ENCODE measurements at places on chromosomes 12 and 14.

GRCh38 chr14:55749201-55749812 is 169.3 kb downstream of the KTN1 start:
- DNase-seq: no peak

DNA sequence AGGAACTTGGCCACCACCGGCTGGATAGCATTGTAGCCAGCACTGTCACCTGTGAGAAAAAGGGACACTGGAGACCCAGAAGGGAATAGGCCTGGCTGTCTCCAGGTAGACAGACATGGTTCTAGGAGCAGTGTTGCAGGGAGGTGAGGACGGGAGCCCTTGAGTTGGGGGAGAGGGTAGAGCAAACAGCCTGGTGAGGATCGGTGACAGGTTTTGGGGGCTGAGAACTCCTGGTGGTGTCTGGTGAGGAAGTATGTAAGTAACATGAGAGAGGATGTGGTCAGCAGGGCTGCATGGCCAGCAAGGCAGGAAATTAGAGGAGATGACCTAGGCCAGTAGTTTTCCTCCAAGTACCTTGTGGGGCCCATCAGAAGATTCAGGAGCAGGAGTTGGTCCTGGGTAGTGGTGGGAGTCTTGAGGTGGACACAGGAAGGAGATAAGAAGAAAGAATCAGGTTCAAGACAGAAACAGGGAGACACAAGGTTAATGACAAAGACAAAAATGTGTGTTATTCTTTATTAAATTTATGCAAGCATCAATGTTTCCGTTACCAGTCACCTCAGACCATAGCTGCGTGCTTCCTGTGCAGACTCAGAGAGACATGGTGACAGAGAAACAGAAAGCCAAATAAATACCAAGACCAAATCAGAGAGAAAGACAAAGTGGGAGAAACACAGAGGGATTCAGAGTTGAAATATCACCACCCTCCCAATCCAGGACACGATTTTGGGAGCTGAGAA is at the start of gene ARHGAP9:
Gene ARHGAP9 (minus strand): TSS at position 491 of the 740 bp plus-strand sequence. CDS start 460 bp downstream, at position 31.
- DNase-seq: no peak

DNA sequence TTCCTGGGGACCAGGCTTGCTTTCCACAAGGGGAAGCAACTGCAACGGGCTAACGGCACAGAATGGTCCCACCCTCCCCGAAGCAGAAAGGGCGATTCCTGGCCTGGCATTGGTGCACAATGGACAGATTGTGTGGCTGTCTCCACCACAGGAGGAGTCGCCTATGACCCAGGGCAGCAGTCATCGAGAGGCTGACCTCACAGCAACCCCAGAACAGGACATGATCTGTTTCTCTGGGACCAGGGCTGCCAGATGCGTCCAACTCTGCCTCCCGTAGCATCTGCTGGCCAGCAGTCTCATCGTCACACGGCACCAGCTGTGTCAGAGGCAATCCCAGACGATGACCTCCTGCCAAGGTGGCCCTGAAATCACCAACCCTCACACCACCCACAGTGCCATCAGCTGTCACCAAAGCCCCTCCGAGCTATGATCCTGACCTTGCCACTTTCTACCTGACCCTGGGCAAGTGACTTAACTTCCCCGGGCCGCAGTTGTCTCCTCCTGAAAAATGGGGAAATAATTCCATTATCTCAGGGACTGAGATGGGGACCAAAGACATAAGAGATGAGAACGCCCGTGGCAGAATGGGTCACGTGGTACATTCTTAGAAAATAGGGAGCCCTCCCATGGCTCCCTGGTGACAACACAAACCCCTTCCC is 86.7 kb downstream of the CHGA start:
- DNase-seq: no peak

DNA sequence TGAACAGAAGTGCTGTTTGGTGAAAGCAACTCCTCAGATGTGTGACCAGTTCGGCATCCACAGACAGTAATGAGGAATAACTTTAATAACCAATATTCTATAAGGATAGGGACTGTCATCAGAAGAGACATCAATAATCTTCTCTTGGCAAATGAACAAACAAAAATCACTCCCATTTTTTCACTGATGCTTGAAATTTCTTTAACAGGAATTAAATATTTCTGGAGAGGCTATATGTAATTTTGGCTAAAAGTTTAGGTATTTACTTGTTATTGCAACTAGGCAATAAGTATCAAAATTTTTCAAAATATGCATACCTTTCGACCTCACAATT is 121.6 kb upstream of the EEA1 start:
- no peak for DNase-seq

GRCh38 chr12:120921637-120922036 is 17.5 kb upstream of the SPPL3 start:
- no peak for DNase-seq

DNA sequence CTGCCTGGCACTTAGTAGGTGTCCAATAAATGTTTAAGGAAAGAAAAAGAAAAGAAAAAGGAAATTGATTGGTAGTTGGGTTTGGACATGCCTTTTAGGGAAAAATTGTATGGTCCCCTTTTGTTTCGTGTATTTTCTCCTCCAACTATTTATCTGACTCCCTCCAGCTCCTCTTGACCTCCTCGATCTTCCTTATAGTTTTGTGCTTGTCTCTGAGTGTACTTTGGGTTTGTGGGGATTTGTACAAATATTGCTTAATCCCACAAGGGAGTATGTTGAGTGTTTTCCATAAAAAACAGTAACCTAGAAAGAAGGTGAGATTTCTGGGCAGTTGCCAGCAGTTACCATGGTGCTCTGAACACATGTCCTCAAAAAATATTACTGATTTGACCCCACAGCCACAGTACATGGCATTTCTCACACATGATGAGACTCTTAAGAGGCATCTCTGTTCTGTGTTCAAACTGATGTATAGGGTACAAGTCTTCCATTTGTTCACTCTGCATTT is 15.7 kb downstream of the PLEKHG7 start:
- DNase-seq: no peak

GRCh38 chr12:125185740-125186470 is 120.7 kb downstream of the AACS start:
- no peak for DNase-seq

DNA sequence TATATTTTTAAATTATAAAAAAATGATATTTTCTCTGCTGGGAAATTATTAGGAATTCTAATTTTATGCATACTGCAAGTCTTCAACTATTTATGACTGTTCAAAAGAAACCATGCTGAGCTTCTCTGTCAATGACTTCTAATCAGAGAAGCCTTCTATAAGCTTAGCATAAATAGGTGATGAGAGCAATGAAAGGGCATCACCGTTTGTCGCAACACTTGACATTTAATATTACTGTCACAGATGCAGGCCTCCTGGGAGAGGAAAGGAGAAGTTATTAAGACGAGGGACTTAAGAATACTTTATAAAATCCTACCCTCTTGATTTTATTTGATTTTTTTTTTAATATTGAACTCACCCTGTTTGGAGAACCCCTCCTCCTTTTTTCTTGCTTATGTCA is 69.8 kb downstream of the CAPZA3 start:
- DNase-seq: no peak
